Activated CD4-positive, alpha-beta T cell treated with anti-CD3 and anti-CD28 coated beads, Interleukin-2, amount 50 U/mL, for 48 hours (primary cell): ENCODE measurements at places on chromosomes 1 and 21.

DNA sequence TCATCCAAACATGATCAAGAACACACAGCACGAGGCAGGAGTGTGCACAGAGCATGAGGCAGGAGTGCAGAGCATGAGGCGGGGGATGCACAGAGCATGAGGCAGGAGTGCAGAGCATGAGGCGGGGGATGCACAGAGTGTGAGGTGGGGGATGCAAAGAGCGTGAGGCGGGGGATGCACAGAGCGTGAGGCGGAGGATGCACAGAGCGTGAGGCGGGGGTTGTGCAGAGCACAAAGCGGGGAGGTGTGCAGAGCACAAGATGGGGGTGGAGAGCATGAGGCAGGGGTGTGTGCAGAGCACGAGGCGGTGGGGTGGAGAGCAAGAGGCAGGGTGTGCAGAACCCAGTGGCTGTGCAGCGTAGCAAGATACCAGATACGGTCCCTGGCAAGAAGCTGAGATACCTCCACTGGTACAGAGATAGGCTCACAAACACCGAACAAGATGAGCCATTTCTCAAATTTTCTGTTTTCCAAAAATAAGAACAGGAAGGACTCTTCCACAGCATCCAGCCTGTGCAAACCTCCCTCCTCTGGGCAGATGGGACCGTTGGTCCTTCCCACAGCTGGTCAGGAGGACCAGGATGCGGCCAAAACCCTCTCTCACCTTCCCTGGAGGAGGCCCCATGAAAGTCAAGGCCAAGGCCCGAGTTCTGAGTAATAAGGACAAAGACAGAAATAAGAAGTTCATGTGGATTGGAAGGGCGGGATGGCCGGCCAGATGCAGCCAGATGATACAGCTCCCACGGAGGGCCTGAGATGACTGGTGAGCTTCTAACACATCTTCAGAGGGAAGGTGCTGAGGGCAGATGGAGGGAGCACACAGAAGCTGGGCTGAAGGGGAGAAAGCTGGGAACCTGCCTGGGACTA, 12.0 kb downstream of the SPATC1L start:
- DNase-seq, result no peak

GRCh38 chr1:211375146-211375818, 48.6 kb downstream of the TRAF5 start:
- DNase-seq, result no peak

DNA sequence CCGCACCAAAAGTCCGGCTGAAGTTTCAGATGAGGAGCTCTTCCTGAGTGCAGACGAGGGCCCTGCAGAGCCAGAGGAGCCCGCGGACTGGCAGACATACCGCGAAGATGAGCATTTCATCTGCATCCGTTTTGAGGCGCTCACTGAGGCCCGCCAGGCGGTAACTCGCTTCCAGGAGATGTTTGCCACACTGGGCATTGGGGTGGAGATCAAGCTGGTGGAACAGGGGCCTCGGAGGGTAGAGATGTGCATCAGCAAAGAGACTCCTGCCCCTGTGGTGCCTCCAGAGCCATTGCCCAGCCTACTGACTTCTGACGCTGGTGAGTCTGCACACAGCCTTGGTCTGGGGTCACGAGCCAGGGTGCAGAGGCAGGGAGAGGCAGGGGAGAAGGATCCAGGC, 84.7 kb downstream of the TRIM11 start:
- no peak for DNase-seq

- peak; percentile 83 for DNase-seq
Observed at GRCh38 chr21:35026617-35027562, 22.2 kb downstream of the RUNX1 start.
